Sigmoid colon (tissue), 7 donors: ENCODE measurements at places on chromosomes 2 and 18. TPM values are rescaled to one million over a fixed set of nuclear protein-coding genes. Genes with fewer than 3 reads are reported as not detected.

Gene PHOSPHO2
- 19.3 TPM for total RNA-seq

- no peak for DNase-seq
Measured at GRCh38 chr2:220748875-220749479, 823.1 kb downstream of the EPHA4 start.

GRCh38 chr18:61582202-61582710, 249.0 kb downstream of the CDH20 start:
- no peak for DNase-seq

- no peak for DNase-seq
Measured at GRCh38 chr2:40303746-40304145, 148.1 kb downstream of the SLC8A1 start.

Gene FTCDNL1
- 2.9 TPM for total RNA-seq

DNA sequence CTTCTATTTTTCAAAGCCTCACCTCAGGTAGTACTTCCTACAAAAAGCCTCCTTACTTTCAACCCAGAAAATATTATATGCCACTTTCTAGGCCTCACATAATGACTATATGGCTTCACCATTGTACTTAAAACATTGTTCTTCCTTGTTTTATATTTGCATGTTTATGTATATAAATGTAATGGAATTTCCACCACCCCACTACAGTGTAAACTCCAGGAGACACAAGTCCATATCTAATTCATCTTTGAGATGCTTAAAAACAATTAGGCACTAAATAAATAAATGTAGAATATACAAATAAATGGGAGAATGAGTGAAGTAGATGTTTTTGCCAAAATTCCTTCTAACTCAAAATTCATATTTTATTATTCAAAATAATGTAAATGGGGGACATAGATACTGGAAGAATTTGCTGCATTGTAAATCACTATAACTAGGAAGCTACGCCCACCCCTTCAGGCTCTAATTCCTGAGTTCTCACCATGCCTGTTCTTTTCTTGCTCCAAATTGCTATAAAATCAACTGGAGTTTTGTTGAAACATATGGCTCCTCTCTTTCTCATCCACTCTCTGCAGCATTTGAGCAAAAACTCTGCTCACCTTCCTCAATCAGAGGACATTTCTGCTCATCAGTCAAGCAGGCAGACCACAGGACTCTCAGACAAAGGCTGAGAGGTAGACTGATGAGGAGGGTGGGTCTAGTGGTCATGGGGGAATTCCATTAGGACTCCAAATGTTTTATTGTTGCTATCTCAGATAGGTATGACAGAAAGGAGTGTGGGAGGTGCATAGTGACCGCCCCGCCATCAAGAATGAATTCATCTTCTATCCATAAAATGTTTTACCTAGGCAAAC, 243.0 kb downstream of the HNMT start:
- DNase-seq = no peak

Gene CTAGE1
- not detected for total RNA-seq

- DNase-seq = no peak
Measured at GRCh38 chr2:230956827-230957755, 32.0 kb upstream of the GPR55 start.

DNA sequence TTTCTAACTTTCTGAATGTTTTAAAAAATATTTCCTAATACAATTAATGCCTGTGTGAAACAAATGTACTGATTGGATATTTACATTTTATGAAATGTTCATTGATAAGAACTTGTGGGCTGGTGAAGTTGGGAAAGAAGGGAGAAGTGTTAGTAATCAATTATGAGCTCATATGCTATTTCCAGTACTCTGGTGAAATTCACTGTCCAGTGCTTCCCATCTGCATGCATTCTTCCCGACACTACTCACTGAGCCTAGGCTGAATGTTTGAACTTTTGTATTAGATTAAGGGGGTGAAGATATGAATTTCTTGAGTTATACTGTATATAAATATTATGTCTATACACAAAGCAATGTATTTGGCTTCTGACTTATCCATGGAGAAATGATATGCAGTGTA, 36.0 kb downstream of the SKA1 start:
- no peak for DNase-seq
